ENCODE measurements at places on chromosomes 4 and X. TPM values are rescaled to one million over a fixed set of nuclear protein-coding genes. Genes with fewer than 3 reads are reported as not detected.

- no peak for DNase-seq
Observed at GRCh38 chrX:15430584-15430983, 46.4 kb upstream of the VEGFD start.

DNA sequence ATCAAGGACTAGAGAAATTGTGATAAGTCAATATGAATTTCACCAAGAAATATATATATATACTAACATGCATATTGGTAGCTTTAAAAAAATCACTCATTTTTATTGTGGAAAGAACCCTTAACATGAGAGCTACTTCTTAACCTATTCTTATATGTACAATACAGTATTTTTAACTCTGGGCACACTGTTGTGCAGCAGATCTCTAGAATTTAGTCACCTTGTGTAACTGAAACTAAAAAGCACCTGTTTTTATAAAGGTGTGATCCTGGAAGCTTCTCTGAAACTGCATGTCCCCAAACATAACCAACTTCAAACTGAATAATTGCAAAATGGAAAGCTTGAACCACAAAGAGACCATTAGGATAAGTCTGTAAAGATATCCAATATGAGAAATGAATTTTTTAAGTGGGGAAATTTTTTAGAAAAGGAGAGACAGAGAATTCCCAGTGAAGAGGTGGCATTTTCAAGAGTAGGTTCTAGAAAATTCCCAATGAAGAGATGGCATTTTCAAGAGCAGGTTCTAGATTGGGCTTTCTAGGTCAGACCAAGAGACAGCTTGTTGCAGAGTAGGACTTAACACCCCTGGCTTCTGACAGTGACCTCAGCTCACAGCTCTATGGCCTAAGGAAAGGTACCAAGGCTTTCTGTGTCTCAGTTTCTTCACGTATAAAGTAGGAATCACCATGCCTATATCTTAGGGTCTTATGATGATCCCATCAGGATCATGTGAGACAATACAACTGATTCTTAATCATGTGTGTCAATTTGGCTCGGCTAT lies 22.0 kb upstream of the PPARGC1A start:
- DNase-seq: no peak

DNA sequence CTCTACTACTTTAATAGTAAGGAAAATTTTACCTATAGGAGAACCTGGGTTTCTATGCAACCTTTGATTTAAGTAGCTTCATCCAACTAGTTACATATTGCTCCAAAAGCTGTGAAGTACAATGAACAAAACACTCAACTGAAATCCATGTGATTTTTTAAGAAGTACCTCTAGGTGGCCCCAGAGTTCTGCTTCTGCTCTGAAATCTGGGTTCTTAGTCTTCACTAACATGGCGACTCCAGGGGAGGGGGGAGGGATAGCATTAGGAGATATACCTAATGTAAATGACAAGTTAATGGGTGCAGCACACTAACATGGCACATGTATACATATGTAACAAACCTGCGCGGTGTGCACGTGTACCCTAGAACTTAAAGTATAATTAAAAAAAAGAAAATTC lies 73.4 kb upstream of the MAGEB2 start:
- DNase-seq: no peak

DNA sequence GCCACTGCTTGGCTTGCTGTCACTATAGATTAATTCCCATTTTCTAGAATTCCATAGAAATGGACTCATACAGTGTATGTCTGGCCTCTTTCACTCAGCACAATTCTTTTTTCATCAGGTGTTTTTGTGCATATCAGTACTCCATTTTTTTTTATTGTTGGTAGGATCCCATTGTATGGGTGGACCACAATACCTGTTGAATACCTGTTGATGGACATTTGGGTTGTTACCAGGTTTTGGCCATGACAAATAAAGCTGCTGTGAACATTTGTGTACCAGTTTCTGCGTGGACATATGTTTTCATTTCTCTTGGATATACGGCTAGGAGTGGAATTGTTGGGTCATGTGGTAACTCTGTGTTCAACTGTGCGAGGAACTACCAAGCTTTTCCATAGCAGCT lies 14.9 kb downstream of the ZFP92 start:
- DNase-seq: no peak

DNA sequence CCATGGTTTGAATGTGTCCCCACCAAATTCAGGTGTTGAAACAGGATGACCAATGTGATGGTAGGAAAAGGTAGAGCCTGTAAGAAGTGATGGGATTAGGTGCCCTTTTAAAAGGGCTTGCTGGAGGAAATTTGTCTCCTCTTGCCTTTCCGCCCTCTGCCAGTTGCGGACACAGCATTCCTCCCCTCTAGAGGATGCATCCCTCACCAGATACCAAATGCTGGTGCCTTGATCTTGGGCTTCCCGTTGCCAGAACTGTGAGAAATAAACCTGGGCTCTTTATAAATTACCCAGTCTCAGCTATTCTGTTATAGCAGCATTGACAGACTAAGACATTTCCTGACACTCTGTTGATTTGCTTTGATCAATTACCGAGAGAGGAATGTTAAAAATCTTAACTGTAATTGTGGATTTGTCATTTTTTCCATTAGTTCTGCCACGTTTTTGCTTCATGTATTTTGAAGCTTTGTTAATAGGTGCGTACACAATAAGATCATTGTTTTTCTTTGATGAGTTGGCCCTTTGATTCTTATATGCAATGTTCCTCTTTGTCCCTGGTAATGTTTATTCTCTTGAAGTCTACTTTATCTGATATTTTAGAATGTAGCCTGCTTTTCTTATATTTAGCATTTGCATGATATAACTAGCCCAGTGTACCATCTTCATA lies 13.3 kb downstream of the NFKB1 start:
- DNase-seq: no peak

GRCh38 chr4:147480891-147481576 lies at the start of gene EDNRA:
Gene EDNRA, plus strand, starts transcription at chr4:147481097. Its CDS starts 4,585 bp downstream, at chr4:147485682.
- DNase-seq: peak; percentile 71

GRCh38 chr4:110953191-110953590 lies 330.3 kb upstream of the PITX2 start:
- no peak for DNase-seq

Gene NIPAL1
- 2.0 TPM for total RNA-seq

DNA sequence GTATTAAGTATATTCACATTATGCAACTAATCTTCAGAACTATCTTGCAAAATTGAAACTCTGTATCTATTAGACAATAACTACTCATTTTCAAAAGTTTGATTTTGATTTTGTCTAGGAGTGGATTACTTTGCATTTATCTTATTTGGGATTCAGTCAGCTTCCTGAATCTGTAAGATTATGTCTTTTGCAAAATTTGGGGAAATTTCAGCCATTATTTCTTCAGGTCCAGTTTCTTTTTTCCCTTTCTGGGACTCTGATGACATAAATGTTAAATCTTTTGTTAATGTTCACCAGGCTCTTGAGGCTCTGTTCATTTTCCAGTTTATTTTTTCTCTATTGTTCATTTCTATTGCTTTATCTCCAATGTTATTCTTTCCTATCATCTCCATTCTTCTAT lies 15.0 kb downstream of the RPS6KA3 start:
- no peak for DNase-seq

GRCh38 chrX:12901486-12901885 lies 4.9 kb upstream of the TLR8 start:
- DNase-seq: peak; percentile 67

- DNase-seq: no peak
Observed at GRCh38 chr4:34676400-34676799, 1567.9 kb downstream of the ARAP2 start.

Gene CXCL3
- 9.7 TPM for total RNA-seq
